ENCODE measurements at places on chromosomes 1 and 21.

DNA sequence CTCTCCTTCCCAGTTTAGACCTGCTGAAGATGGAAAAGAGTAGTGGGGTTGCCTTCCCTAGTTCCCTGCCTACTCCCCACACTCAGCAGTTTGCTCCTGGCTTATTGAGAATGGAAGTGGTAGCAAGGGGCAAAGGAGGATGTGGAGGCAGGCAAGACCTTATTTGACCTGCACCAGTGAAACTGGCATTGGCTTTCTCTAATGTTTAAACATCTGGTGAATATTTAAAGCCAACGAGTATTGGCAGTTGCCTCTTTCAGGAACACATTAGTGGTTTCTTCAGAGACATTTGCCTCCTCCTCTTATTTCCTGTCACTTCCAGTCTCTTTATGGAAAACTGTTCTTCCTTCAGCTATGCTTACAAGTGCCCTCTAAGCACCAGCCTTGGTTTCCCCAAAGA is 62.4 kb upstream of the VAV3 start:
- DNase-seq: no peak

DNA sequence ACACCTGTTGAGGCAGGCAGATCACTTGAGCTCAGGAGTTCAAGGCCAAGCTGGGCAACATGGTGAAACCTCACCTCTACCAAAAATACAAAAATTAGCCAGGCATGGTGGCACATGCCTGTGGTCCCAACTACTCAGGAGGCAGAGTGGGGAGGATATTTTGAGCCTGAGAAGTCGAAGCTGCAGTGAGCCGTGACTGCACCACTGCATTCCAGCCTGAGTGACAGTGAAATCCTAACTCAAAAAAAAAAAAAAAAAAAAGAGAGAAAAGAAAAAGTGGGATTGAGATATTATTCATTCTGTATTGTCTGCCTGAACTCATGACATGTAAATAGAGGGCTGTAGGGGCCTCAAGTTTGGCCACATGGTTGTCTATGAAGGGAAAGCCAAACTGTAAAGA is 37.3 kb downstream of the WNT2B start:
- no peak for DNase-seq

DNA sequence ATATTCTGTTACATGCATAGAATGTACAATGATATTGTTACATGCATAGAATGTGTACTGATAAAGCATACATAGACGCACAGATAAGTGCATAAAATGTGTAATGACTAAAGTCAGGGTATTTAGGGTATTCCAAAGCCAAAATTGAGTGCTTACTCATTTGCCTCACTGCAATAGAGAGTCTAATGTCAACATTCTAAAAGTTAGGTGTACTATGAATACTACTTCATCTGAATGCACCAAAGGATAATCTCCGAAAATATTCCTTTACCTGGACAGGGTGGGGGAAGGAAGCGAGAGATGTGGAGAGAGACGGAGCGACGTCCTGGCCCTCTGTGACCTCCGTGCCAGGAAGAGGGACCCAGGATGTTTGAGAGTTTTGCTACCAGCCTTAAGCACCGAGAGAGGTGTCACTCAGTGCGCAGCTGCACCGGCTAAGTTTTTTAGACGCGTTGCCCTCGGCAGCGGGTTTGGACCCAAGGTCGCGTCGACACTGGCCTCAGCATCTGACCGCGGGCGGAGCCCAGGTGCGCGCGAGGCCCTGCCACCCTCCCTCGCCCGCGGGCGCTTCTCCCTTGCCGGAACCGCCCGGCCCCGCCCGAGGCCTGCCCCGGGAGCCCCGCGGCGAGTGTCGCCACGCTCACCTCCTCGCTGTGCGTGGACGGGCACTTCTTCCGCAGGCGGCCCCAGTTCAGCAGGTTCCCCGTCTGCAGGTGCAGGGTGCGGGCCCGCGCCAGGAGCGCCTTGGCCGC is 660 bp downstream of the GCLM start:
- peak; percentile 18 for DNase-seq

GRCh38 chr21:16624479-16625118 is 888.2 kb upstream of the CXADR start:
- no peak for DNase-seq

- DNase-seq: no peak
Measured at GRCh38 chr1:227780101-227781044, 35.1 kb upstream of the PRSS38 start.
